ENCODE measurements at places on chromosomes 5 and 9.
A peak's percentile ranks its signal among the peaks of the same experiment; 100 is the strongest.

DNA sequence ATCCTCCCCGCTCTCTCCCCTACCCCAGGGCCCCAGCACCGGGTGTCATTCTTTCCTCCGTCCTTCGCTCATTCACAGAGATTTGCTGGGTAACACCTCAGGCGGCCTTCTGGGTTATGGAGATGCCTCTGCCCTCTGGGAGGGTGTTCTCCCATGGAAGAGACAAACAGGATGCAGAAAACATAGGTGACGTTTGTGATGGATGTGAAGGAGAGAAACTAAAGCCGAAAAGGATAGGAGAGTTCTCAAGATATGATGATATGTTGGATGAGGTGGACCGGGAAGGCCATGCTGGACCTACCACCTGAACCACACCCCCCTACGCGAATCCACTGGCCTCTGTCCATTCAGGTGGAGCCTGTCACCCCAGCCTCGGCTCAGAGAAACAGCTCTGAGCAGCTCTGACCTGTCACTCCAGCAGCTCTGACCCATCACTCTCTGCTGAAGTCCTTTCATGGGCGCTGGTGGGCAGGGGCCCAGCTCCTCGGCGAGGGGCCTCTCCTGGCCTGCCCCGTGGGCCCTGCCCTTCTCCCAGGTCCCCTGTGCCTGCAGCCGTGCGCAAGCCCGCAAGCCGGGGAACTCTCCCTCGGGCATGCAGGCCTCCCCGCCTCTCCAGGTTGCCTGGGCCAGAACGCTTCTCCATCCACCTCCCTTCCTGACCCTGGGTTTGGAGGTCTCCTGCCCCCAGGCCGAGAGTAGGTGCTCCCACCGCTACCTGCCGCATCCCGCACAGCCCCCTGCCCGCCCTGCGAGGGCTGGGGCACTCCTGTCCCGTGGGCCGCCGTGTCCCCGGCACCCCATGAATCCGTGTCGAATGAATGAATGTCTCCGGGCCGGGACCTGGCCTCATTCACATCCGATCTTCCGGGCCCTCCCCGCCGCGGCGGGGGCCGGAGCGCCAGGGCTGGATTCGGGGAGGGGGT is 717 bp upstream of the NCS1 start:
- peaks cover 3% of the 10 kb centered on the region for H3K4me1 ChIP-seq
- H3K27ac ChIP-seq = no peak overlapping the region
- H3K27me3 ChIP-seq = peaks cover 17% of the 10 kb centered on the region
- H3K36me3 ChIP-seq = no peaks in the 10 kb centered on the region

GRCh38 chr5:168647083-168647482 is 67.9 kb upstream of the PANK3 start:
- H3K27me3 ChIP-seq = no peaks in the 10 kb centered on the region
- no peak overlapping the region for H3K4me3 ChIP-seq
- no peaks in the 10 kb centered on the region for H3K36me3 ChIP-seq
- DNase-seq = no peak
- H3K27ac ChIP-seq = no peak overlapping the region

DNA sequence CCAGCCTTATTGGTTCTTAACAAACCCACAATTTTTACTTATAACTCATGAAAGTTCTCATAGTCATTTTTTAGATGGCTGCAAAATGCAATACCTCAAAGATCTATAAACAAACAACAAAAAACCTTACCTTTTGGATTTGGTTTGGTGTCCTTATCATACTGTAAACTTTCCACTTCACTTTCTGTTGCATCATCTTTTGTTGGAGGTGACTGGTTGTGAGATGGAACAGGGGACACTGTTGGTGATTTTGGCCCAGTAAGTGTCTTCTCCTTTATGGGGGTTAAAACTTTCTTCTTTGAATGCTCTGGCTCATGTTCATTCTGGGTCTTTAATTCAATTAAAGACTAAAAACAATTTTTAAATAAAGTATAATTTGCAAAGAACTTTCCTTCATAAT is 33.4 kb downstream of the CEP120 start:
- H3K27me3 ChIP-seq = no peaks in the 10 kb centered on the region
- no peak overlapping the region for H3K4me3 ChIP-seq
- H3K4me1 ChIP-seq = no peaks in the 10 kb centered on the region
- H3K36me3 ChIP-seq = peaks cover 68% of the 10 kb centered on the region
- DNase-seq = no peak

DNA sequence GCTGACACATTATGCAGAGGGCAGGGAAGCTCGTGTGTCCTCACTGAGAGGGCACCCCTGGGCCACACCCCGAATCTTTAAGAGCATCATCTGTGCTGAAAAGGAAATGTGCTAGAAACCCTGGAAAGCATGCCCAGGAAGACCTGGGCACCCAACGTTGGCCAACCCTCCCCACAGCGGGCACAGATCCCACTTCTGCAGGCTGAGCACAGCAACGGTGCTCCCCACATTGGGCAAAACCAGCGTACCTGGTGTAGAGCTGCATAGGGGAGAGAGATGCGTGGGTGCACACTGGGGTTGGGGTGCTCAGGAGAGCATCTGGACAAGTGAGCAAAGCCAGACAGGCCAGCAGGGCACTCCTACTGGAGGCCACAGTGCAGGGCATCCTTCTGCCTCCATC is 32.6 kb downstream of the ROR2 start:
- no peaks in the 10 kb centered on the region for H3K4me1 ChIP-seq
- H3K27me3 ChIP-seq = no peaks in the 10 kb centered on the region
- H3K27ac ChIP-seq = no peak overlapping the region

GRCh38 chr5:34916518-34916917 is 1.0 kb downstream of the BRIX1 start:
- no peak for DNase-seq
- peaks cover 19% of the 10 kb centered on the region for H3K4me1 ChIP-seq
- peak overlapping the region; percentile 78 for H3K4me3 ChIP-seq
- no peaks in the 10 kb centered on the region for H3K27me3 ChIP-seq
- peaks cover 27% of the 10 kb centered on the region for H3K36me3 ChIP-seq

GRCh38 chr5:82176115-82176814 is 101.9 kb downstream of the RPS23 start:
- H3K4me1 ChIP-seq = no peaks in the 10 kb centered on the region
- H3K27me3 ChIP-seq = no peaks in the 10 kb centered on the region
- H3K36me3 ChIP-seq = no peaks in the 10 kb centered on the region

GRCh38 chr9:115098226-115098965 is 19.6 kb downstream of the TNC start:
- no peaks in the 10 kb centered on the region for H3K27me3 ChIP-seq
- H3K4me3 ChIP-seq = no peak overlapping the region
- no peak for DNase-seq
- H3K27ac ChIP-seq = no peak overlapping the region
- H3K4me1 ChIP-seq = no peaks in the 10 kb centered on the region

GRCh38 chr5:19880458-19880857 is 107.5 kb downstream of the CDH18 start:
- no peaks in the 10 kb centered on the region for H3K4me1 ChIP-seq
- H3K36me3 ChIP-seq = no peaks in the 10 kb centered on the region
- DNase-seq = no peak

- H3K4me3 ChIP-seq = no peak overlapping the region
- no peaks in the 10 kb centered on the region for H3K27me3 ChIP-seq
- H3K36me3 ChIP-seq = no peaks in the 10 kb centered on the region
These were observed 99.6 kb upstream of the CCDC112 start for GRCh38 chr5:115396081-115396480.

- H3K4me1 ChIP-seq = peaks cover 38% of the 10 kb centered on the region
- no peaks in the 10 kb centered on the region for H3K27me3 ChIP-seq
These were observed 20.4 kb downstream of the ADAM19 start for GRCh38 chr5:157555037-157555640.

DNA sequence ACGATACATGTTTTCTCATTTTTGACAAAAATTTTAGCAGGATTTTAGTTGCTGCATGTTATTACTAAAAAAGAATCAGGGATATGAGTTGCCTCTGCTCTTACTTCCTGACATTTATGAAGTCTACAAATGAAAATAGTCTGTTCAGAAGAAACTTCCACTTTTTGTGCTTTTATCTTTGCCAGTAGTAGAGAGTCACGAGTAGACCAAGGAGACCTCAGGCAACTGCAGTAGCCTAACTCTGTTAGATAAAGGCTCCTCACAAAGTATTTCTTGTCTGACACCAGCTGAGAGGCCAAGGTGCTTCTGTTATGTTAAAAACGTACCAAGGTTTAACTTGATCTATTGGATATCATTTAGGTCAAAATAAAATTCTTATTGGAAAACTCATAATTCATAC is 333.9 kb downstream of the NR2F1-AS1 start:
- H3K27ac ChIP-seq = no peak overlapping the region
- no peaks in the 10 kb centered on the region for H3K36me3 ChIP-seq
- no peaks in the 10 kb centered on the region for H3K27me3 ChIP-seq
- no peak for DNase-seq

DNA sequence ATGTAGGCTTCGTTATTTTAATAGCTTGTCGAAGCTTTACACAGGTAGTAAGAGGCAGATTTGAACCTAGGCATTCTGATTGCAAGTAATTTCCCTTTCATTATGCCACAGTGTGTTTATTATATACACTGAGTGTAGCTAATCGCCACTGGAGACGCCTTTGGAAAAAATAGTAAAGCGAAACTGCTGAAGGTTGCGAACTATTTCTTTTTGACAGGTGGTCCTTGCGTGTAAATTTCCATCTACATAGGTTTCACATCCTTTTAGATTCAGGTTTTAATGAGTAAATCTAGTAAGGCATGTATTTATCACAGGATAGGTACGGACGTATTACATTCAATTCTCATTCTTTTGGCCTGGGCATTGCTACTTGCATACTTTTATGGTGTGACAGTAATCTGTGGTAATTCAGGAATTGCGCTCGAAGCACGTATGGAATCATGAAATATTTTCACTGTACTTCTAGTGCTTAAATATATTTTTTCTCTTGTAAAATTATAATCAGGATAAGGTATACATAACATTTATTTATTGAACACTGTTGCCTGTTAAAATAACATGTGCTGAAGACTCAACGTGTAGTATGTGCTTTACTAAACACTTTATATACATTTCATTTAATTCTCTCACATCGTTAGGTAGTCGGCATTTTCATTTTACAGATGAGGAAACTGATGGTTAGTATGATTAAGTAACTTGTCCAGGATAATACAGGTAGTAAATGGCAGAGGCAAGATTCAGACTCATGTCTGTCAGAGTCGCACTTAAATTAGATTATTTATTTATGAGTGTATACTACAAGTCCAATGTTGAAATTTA is 1.8 kb downstream of the MARCHF6 start:
- H3K27ac ChIP-seq = peak overlapping the region; percentile 84
- H3K27me3 ChIP-seq = no peaks in the 10 kb centered on the region
- no peak for DNase-seq
- H3K4me3 ChIP-seq = peak overlapping the region; percentile 72

DNA sequence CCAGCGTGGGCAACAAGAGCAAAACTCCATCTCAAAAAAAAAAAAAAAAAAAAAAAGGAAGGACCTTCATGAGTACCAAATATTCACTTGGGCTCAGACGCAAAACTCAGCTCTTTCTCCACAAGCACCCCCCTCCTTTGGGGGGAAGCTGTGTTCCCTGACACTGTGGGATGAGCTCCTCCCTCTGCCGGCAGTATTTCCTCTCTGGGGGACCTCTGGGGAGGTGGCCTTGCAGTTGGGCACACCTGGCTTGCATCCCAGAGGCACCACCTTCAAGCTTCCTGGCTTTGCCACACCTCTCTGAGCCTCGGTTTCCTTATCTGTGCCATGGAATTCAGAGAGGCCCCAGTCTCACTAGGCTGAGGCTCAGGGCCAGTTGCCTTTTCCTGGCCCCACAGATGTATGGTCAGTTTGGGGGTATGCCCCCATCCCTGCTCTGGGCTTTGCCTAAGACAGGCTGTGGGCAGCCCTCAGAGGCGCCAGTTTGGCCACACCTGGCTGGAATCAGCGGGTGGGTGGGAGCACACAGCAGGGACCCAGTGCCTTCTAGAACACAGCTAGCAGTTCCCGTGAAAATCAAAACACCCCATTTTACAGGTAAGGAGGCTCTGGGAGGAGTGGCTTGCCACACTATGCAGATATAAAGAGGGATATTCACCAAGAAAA is 157.5 kb upstream of the IER5L start:
- no peak for DNase-seq
- no peaks in the 10 kb centered on the region for H3K36me3 ChIP-seq
- no peak overlapping the region for H3K27ac ChIP-seq
- H3K4me1 ChIP-seq = peaks cover 9% of the 10 kb centered on the region

GRCh38 chr9:137630126-137630525 is 11.3 kb downstream of the EHMT1 start:
- H3K27ac ChIP-seq = no peak overlapping the region
- no peaks in the 10 kb centered on the region for H3K27me3 ChIP-seq
- no peaks in the 10 kb centered on the region for H3K36me3 ChIP-seq
- peaks cover 7% of the 10 kb centered on the region for H3K4me1 ChIP-seq
- no peak for DNase-seq
- no peak overlapping the region for H3K4me3 ChIP-seq

DNA sequence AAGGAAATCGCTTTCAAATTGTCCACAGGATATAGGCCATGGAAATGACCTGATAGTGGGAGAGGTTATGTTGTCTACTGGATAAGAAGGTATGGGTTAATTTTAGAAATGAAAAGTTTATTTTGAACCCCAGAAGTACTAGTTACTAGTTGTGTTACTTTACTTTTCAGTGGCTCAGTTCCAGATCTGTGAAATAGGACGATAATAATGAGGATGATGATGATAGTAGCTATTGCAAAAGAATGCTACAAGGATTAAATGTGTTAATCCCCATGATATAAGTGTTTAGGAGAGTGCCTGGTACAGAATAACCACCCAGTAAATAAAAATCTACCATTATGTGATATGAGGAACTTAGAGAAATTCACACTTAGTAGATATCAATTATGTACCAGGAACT is 120.8 kb downstream of the PDE4D start:
- no peaks in the 10 kb centered on the region for H3K4me1 ChIP-seq
- no peak for DNase-seq
- no peak overlapping the region for H3K27ac ChIP-seq
- no peaks in the 10 kb centered on the region for H3K36me3 ChIP-seq

- no peak overlapping the region for H3K27ac ChIP-seq
- H3K4me3 ChIP-seq = no peak overlapping the region
- H3K36me3 ChIP-seq = no peaks in the 10 kb centered on the region
These were observed 18.0 kb downstream of the NEURL1B start for GRCh38 chr5:172658961-172659501.

- no peak overlapping the region for H3K27ac ChIP-seq
- no peak for DNase-seq
- no peaks in the 10 kb centered on the region for H3K36me3 ChIP-seq
- H3K4me3 ChIP-seq = no peak overlapping the region
These were observed 152.9 kb upstream of the MOCS2 start for GRCh38 chr5:53262348-53262970.

GRCh38 chr5:103605277-103605676 is 42.7 kb upstream of the NUDT12 start:
- no peak overlapping the region for H3K27ac ChIP-seq
- H3K4me3 ChIP-seq = no peak overlapping the region
- H3K4me1 ChIP-seq = no peaks in the 10 kb centered on the region
- H3K27me3 ChIP-seq = no peaks in the 10 kb centered on the region
- no peak for DNase-seq

All from effector memory CD4-positive, alpha-beta T cell (primary cell).